ENCODE measurements at places on chromosomes 16 and 17.

DNA sequence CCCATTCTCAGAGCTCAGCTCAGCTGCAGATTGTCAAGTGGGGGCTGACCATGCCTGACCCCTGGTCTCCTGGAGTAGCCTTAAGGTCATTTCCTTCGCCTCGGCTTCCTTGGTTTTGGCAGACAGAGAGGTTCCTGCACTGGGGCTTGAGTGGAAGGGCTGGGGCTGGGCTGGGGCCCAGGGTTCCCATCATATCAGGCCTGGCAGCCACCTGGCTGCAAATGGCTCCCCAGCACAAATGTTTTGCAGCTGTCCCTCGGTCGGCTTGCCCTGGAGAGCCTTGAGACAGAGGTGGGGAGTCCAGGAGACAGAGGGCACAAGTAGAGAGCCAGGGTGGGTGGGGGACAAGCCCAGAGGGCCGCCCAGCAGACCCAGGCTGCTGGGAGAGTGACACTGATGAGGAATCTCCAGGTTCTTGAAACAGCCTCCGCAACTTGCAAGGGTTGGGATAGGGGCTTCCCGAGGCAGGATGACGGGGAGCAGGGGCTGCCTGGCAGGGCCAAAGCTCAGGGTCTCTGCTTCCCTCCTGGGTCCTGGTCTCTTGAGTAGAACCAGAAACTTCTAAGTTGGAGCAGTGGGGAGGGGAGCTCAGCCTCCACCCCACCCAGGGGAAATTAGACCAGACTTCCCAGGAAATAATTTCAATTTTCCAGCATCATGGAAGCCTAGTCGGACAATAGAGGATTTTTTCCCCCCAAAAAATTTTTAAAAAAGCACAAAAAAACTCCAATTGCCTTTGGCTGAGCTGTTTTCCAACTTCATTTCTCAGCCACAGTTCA, 19.3 kb downstream of the IGFBP4 start:
- no peak for DNase-seq

- no peak for DNase-seq
Observed at GRCh38 chr17:34926661-34927060, 34.6 kb downstream of the CCT6B start.

DNA sequence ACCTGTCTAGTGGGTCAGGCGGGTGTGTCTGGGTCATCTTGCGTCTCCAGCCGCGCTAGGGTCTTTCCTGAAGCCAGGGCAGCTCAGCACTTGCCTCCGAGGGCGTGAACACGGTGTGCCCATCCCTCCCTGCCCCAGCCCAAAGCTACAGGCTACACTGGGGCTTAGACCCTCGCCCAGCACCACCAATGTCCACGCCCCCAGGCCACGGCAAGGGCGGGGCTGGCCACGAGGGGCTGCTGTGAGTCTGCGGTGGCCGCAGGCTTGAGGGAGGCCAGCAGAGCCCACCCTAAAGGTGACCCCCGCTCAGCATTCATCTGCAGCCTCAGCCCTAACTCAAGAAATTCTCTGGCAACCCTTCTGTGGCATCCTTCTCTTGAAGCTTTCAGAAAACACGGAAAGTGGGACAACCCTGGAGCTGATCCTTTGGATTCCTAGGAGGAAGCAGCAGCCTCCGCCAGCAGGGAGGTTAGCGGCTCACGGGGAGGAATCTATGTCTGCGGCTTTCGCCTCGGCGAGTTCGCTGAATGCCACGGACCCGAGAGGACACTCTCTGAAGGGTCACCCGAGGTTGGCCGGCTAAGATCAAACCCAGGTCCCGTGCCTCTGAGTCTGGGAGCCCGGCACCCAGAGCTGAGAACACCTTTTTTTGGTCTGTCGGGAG, 41.7 kb downstream of the TIMM22 start:
- DNase-seq, result no peak

DNA sequence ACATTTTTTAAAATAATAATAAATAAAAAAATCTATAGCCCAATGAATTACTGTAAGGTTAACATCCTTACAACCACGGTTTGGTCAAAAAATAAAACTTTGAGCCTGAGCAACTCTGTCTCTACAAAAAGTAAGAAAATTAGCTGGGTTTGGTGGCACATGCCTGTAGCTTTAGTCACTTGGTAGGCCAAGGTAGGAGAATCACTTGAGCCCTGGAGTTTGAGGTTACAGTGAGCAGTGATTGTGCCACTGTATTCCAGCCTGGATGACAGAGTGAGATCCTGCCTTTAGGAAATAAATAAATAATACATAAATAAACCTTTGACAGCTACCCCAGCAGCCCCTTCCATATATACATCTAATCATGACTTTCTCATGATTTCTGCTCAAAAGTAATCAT, 26.9 kb upstream of the PHAF1 start:
- DNase-seq, result no peak

DNA sequence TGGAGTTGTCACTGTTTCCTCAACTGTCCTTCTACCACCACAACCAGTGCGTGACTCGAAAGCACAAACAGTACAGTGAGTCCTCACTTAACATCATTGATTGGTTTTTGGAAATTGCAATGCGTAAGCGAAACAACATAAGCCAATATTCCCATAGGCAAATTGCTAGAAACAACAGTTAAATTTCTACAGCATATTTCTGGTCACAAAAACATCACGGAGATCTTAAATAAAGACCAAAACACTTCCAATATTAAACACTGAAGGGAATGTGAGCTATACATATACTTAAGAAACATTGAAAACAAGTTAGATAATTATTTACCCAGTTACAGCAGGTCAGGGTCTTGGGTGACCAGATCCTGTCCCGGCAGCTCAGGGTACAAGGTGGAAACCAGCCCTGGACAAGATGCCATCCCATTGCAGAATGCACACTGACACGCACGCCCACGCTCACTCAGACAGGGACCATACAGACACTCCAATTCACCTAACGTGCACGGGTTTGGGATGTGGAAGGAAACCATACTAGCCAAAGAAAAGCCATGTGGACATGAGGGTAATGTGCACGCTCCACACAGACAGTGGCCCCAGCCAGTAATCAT, 4.7 kb downstream of the SLC13A5 start:
- DNase-seq, result no peak

DNA sequence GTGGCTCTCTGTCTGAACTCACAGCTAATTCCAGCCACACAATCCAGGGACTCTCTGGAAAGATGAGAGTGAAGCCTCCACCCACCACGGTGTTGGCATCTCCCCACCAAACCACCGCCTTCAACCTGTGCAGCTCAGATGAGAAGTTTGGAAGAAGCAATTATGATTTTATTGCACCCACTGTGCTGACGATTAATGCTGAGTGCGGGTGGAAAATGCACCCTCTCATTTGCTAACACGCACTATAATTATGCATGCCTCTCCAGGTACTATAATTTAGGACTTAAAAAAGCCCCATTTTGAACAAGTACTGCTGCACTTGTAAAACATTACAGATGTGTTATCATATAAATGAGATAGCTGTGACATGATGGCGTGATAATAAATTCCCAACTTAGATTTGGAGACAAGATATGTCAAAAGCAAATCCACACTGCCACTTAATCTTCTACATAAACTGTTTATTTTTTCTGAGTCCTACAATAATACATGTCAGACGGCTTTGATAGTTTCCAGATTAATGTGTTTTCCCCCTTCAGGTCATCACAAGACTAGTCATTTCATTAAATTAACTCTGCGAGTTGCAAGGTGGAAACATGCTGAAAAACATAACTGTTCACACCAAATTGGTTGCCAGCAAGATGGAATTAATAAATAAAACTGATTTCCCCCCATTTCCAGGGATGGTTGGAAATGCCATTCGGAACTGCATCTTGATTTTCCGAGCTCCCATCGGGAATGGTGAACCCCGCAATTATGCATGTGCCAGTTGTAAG, 466.5 kb upstream of the MAF start:
- DNase-seq, result no peak

DNA sequence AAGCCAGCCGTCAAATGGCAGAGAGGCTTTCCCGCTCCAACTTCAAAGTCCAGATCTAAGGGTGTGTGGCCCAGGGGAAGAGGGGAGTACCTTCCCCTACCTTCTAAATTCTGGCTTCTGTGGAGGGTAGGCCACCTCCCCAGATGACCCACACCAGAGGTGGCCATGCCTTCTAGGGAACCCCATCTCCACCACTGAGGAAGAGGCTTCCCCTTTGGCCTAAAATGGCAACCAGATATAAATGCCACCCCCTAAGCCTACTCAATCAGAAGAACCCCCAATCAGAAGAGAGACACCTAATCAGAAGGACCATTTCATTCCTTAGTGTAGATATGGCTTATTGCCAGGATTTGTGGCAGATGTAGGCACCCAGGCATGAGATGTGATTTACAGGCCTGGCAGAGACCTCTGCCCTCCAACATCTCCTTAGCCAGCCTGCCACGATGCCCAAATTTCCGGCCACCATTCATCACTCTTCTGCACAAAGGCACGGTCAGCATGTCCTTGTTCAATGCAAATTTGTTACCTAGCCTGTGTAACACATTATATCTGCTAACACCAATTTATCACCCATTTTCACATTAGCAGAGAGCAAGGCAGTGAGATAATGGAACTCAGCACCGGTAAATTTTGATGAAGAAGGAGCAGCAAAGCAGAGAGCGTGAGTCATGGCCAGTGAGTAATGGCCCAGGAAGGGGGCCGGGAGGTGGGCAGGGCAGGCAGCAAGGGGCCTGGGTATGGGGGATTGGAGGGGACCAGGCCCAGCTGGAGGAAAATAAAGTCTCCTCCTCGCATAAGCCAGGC, 1.2 kb upstream of the MGAT5B start:
- DNase-seq, result peak; percentile 72

GRCh38 chr16:49854188-49854795, 1.6 kb downstream of the ZNF423 start:
- no peak for DNase-seq

DNA sequence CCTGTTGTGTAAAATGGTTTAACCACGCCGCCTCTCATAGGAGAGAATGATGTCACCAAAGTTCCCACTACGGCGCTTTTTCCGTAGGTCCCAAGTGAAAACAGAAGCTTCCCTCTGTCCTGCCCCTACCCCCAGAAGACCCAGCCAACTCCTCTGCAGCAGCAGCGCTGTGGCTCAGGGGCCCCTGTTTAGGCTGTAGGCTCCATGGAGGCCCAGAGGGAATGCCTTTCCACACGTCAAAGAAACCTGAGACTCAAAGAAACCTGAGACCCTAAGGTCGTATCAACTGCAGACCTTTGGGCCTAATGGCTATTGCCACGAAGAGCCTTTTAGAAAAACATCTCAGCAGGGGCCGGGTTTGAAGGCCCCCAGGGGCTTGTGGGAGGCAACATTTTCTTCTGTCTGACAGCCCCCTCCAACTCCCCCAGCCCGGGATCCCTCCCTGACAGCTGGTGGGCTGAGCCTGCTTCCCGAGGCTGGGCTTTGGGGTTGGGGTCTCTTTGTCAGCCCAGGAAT, 43.1 kb upstream of the MEAK7 start:
- DNase-seq, result no peak

GRCh38 chr17:12789481-12790248, at the start of gene ARHGAP44:
ARHGAP44 (plus strand) TSS chr17:12789498; CDS start chr17:12789839, 341 bp downstream.
- DNase-seq, result peak; percentile 91

DNA sequence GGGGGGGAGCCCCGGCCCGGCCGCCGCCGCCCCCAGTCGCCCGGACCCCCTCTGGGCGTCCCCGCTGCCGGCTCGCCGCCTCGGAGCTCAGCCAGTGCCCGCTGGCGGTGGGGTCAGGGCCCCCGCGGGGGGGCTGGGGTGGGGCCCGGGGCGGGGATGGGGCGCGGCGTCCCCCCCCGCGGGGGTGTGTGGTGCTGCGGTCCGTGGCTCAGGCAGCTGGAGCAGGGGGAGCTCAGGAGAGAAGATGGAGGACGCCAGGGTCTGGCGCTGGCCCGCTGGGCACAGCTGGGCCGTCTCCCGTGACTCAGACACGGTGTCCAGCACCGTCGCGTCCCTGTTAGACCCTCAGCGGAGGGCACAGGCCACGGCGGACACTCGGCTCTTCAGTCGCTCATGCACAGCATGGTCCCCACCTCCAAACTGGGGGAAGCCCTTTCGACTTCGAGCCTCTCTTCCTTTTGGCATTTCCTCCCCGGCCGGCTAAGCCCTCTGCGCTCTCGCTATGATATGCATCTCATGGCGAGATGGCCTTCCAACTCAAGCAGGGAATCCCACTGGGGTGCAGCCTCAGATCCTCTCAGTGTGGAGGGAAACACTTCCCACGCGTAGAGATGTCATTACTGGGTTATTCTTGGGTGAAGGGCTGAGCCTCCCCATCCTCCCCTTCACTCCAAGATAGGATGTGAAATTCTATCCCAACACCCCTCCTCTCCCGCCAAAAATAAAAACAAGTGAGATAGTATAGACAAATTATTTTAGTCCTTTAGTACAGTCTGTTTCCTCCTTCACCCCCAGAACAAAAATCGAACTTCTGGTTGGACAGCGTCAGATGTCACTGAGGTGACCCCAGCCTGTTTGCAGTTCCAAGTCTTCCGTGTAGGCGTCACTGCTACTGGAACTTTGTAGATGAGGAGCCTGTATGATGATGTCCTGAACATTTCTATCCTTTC, 522 bp upstream of the VEZF1 start:
- peak; percentile 94 for DNase-seq

- DNase-seq, result no peak
Observed at GRCh38 chr17:3750296-3750695, 26.6 kb downstream of the HASPIN start.

DNA sequence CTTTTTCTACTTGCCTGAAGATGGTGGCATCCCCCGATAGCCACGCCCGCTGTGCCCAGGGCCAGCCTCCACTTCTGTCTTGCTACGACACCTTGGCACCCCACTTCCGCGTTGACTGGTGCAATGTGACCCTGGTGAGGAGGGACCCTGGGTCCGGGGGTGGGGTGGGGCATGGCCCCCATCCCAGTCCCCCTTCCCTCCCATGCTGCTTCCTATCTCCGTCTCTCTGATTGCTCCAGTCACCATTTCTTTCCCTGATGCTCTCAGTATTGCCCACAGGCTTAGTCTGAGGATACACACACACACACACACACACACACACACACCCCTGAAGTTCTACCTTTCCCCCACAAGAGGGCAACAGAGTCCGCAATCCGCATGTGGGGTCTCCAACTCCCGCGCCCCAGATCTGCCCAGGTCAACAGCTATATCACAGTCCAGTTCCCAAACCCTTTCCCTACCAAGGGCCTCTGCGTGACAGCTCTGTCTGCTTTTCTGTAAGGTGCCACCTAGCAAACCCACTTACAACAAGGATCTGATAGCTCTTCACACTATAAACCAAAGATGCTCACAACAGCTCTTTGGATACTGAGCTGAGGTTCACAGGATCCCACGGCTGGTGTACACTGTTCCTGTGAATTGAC, 3.4 kb downstream of the SGCA start:
- peak; percentile 69 for DNase-seq

DNA sequence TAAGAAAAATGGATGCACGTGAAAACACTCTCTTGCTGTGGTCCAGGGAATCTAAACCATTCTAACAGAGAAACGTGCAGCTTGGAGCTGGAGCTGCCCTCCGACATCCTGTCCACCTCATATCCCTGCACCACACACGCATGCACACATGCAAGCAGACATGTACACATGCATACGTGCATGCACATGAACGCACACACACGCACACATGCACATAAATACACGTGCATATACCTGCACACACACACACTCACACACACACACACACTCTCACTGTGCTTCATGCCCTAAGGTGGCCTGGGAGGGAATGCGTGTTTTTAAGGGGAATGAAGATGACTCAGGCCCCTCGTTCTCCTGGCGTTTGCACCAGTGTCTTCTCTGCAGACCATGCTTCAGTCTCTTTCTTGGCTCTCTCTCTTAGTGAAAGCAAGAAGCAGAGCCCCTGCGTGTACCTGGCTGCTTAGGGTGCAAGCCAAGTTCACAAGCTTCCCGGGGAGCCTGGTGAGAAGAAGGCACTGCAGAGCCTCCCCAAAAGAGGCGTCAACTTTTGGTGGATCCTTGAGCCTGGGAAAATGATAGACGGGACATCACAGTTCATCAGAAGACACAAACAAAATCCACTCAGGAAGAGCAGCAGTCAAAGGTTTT, 72.8 kb downstream of the GOSR1 start:
- no peak for DNase-seq

Measured in GM03348 (cell line).